ENCODE measurements at places on chromosomes 3 and 15.

DNA sequence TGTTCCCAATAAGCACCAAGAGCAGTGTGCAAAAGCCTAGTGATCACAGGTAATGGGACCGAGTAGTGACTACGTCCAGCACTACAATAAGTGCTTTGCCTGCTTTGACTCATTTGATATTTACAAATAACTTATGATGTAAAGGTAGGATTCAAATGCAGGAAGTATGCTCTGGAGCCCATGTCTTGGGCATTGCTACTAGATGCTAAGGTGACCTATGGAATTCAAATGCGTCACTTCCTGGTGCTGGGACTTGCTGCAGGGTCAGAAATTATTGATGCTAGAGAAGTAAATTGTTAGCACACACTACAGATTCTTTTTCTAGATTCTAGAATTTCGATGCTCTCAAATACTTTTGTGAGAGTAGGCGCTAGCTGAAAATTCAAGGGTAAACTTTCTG, 101.2 kb upstream of the TSC22D2 start:
- DNase-seq = no peak

DNA sequence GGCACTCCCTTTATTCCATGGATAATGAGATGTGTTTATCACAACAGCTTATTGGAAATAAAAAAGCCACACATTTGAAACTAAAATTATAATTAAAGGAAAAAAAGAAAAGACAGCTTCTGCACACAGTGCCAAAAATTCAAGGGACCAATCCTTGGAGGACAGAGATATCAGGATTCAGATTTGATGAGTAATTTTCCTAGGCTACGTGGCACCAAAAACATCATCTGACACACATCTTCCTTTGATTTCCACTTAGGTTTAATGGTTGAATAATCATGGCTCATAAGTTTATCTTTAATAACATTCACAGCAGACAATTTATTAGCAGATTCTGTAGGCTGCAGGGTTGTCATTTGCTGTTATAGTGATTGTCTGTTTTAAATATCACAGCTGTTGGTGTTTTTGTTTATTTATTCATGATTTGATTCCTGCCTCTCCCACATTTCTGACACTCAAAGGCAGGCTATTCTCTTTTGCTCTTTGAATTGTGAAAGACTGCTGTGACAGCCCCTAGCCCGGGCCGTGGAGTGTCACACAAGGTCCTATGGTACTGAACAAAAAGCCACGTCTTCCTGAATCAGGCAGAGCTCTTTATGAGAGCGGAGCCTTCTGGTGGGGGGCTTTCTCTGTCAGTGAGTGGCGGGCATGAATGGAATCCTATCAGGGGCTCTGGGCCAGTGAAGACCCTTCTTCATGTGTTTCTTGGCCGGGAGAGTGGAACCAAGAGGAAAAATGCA, 708.5 kb downstream of the SQOR start:
- no peak for DNase-seq

GRCh38 chr15:69468241-69469121, 15.9 kb downstream of the RPLP1 start:
- DNase-seq = peak; percentile 53

- no peak for DNase-seq
Observed at GRCh38 chr3:39216176-39216790, 23.9 kb upstream of the XIRP1 start.

- DNase-seq = no peak
Observed at GRCh38 chr3:14879211-14879874, 60.6 kb downstream of the FGD5 start.

- DNase-seq = no peak
Observed at GRCh38 chr3:99506-99905, 97.1 kb upstream of the CHL1 start.

DNA sequence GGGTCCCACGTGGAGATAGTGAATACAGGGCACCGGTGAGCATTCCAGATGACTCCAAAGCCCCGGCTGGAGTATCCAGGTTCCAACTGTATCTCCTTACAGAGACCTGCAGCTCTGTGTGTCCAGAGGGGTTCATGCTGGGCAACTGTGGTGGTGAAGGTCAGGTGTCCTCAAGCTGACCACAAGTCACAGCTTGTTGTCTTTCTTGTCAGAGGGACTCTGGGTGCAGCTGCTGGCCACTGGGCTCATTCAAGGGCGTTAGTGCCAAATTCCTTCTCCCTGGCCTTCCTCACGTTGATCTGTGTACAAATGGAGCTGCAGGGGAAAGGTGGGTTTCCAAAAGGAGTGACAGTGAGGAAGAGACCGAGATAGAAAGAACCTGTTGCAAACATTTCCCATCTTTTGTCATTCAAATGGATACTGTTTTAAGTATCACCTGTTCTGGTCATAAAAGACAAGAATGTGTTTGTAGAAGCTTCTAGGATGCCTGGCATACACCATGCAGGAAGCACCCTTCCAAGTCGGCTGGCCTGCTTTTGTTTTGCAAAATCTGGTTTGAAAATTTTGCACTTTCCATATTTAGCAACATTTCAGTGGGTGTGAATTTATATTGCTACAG, 52.5 kb downstream of the CEMIP start:
- no peak for DNase-seq

DNA sequence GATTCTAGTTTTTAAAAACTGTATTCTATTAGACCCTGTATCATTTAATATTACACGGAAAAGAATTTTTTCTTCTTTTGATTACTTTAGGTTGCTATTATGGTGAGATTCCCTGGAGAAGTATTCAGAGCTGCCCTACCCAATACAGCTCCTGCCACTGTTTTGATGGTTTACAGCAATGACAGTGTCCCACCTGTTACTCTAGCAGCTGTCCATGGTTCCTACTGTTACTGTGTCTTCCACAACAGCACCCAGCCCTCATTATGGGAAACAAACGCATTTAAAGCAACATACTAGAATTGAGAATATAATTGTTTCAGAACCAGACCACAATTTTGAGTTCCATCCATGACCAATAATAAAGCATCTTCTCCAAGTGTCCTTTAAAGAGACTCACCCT, 450.7 kb downstream of the SHQ1 start:
- DNase-seq = no peak

GRCh38 chr3:59818033-59818918, 768.5 kb upstream of the CFAP20DC start:
- DNase-seq = peak; percentile 95

- DNase-seq = no peak
Observed at GRCh38 chr15:72086920-72087648, 30.9 kb downstream of the MYO9A start.

DNA sequence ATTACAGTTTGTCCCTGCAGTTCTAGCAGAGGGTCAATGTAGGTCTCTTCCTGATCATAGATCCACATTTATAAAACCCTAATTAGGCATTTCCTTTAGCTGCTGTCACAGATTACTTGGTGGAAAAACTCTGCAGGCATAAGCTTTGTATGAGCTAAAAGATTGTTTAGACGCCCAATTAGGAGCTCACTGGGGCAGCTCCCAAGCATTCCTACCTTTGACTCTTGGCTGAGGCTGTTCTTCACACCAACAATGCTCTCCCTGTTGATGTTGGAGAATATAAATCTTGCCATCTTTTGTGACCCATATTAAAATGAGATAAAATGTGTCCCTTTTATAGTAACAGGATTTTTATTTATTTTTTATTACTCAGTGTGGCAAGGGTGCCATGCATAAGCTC, 148.3 kb upstream of the TRIM42 start:
- no peak for DNase-seq

GRCh38 chr15:83709811-83710210, 55.9 kb downstream of the ADAMTSL3 start:
- DNase-seq = no peak

DNA sequence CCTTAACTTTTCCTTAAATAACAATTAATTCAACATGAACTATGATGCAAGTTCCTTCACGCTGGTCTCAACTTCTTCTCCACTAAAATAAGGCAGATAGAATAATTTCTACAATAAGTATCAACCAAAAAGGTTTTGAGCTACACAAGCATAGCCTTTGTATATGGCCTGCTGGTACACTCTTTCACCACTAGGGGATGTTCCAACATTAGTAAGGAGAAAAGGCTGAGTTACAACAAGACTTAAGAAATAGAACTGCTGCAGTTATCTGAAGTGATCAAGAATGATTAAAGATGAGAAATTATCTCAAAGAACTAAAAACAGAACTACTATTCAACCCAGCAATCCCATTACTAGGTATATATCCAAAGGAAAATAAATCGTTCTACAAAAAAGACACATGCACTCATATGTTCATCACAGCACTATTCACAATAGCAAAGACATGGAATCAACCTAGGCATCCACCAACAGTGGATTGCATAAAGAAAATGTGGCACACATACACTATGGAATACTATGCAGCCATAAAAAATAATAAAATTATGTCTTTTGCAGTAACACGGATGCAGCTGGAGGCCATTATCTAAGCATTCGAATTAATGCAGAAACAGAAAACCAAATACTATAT, 14.4 kb downstream of the ATP13A3 start:
- peak; percentile 69 for DNase-seq

DNA sequence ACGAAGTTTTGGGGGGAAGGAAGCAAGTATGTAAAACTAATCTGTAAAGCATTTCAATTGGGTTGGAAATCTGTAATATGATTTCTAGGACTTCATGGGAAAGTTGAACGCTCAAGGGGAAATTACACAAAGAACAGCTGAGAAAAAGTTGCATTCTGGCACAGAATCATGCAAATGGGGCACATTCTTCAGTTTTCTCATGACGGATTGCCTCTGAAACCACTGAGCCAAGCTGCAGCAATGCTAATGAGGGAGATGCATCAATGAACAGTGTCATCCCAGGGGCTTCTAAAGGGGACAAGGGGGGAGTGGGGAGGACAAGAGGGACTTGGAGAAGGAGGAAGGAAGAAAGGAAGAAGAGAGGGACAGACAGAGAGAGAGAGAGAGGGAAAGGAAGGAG, 291.4 kb upstream of the ATP11B start:
- DNase-seq = no peak

- DNase-seq = no peak
Observed at GRCh38 chr3:122063908-122064307, 8.7 kb downstream of the CD86 start.

GRCh38 chr3:129360705-129361460, 67.6 kb downstream of the EFCAB12 start:
- no peak for DNase-seq

DNA sequence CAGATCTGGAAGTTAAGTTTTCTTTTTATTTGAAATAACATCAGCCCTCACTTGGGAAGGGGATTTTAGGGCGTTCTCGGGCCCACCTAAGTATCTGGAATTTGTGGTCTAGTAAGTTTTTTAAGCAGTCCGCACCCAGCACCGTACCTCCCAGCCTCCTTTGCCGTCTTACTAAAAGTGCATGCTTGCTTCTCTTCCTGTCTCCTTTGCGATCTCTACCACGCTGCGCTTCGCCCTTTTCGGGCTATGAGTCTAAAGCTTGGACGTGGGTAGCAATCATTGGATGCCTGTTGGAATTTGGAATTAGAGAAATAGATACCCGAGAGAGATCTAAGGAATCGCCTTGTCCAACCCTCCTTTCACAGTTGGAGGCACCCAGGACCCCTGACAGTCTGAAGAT, 1.1 kb downstream of the THSD4 start:
- peak; percentile 48 for DNase-seq

DNA sequence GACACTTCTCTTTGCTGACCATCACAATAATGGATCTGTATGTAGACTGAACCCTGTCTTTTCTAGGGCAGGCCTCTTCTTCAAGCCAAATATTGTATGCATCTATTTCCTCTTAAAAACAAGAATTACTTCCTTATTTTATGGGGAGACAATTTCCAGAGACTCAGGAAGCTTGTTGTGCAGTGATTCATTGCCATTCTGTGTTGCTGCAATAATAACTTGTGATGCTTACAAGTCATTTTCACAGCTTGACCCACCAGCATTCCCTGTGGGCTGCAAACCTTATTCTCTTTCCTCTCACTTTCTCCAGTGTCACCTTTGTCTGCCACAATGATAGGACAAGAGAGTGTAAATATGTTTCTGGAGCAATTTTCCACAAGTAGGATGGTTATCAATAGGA, 276.7 kb upstream of the SGO1 start:
- no peak for DNase-seq

DNA sequence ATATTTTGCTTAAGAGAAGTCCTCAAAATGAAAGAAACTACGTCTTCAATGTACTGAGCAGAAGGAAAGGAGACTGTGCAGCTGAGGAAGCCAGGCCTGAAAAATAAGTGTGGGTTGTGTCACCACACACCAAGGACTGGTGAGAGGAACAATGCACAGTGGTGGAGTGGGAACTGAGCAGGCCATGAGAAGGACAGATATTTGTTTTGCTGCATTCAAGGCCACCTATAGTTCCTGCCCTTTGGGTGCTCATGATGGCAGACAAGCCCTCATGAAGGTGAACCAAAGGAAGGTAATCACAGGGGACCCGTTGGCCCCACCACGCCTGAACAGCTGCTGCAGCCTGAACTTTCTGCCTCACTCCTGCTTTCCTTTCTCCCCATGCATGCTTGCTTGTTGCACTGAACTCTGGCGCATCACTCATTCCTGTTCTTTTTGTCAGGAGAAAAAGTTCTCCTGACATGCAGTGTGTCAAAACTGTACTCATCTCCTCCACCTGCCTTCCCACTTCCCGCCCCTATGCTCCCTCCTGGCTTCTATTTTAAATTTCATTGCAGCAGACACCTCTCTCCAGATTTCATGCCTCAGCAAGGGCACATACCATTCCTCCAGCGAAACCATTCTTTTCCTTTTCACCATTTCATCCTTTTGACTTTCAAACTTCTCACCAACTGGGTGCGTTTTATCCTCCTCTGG, 2.2 kb upstream of the RNF7 start:
- no peak for DNase-seq

DNA sequence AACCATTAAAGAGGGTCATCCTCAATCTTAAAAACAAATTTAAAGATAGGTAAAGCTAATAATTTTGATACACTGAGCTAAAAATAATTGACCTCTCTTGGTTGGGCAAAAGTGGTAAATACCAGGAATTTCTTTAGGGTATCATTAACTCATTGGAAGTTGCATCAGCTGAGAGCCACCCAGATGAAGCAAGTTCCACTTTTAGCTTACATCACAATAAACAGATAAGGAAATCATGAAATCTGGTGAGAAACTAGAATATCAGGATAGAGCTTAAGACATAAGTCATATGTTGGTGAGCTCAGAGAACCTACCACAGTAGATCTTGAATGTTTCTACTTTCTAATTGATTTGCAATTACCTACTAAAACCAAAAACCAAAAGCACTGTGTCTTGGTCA, 97.4 kb upstream of the SLC2A2 start:
- DNase-seq = no peak

DNA sequence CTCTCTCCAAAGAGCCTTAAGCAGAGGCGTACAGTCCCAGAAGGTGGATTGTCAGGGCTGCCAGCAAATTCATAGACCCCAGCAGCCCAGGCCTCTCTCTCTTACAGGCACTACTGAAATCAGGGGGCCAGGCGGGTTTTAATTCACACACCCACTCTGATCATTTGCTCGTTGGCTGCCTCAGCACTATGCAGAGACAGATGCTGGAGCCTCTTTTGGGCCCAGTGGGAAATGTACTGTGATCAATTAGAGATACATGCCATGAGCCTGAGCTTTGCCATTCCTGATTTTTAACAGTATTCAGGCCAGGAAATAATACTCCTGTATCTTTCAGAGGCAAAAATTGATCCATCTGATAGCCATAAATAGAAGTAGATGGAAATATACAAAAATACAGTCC, 53.0 kb downstream of the CMTM6 start:
- no peak for DNase-seq

- no peak for DNase-seq
Observed at GRCh38 chr3:64221571-64222257, 3.6 kb downstream of the PRICKLE2 start.
